ENCODE measurements at places on chromosomes 1 and 21.

- no peak for DNase-seq
Observed at GRCh38 chr21:45607021-45607908, 36.3 kb upstream of the PCBP3 start.

GRCh38 chr1:228004331-228004855 is 2.4 kb upstream of the WNT3A start:
- no peak for DNase-seq

GRCh38 chr1:245216366-245217115 is 61.8 kb downstream of the KIF26B start:
- no peak for DNase-seq

DNA sequence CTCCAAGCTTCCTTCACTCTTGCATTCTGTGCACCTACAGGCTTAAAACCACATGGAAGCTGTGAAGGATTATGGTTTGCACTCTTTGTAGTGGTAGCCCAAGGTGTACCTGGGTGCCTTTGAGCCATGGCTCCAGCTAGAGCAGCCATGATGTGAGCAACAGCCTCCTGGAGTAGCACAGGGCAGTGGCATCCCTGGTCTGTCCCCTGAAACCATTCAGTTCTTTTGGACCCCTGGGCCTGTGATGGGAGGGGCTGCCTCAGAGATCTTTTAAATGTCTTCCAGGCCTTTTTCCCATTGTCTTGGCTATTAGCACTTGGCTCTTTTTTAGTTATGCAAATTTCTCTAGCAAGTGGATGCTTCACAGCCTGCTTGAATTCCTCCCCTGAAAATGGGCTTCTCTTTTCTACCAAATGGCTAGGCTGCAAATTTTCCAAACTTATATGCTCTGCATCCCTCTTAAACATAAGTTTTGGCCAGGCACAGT is 47.4 kb downstream of the CLCA4 start:
- DNase-seq, result no peak

DNA sequence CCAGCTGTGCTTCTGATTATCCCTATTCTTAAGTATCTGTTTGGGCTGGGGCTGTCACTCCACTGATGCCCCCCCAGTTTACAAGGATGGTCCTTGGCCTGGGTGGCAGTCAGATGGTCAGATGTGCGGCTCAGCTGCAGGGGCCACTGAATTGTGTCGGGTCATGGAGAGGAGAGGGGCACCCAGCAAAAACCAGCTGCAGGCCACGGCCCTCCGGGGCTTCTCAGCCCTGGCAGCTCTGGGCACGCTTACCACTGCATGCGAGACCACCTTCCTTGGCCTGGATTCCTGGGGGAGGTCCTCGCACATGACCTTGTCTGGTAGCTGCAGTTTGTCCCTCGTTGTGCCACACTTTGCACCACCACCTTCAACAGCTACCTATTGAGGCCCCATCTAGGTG is 164.9 kb upstream of the TMEM51 start:
- DNase-seq, result no peak

GRCh38 chr1:197896301-197896700 is 6.1 kb upstream of the C1orf53 start:
- DNase-seq, result no peak

DNA sequence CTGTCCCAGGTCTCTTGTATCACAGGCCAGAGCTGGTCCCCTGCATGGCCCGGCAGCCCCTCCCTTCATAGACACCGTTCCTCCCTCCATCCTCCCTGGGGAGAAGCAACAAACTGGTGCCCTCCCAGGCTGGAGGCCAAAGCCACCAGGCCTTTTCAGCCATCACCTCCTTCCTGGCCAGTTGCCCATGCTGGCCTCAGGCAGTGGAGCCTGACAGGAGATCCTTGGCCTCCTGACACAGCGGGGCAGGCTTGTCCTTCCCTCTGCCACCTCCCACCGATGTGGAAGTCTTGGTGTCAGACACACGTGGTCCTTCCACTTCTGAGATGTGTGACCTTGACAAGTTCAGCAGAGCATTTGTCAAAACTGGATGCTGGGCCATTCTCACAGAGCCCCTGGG is 206.0 kb downstream of the HIVEP3 start:
- DNase-seq, result no peak

GRCh38 chr1:221066351-221067001 is 187.2 kb downstream of the HLX start:
- no peak for DNase-seq

GRCh38 chr1:85839459-85839858 is 131.2 kb upstream of the ZNHIT6 start:
- DNase-seq, result no peak

DNA sequence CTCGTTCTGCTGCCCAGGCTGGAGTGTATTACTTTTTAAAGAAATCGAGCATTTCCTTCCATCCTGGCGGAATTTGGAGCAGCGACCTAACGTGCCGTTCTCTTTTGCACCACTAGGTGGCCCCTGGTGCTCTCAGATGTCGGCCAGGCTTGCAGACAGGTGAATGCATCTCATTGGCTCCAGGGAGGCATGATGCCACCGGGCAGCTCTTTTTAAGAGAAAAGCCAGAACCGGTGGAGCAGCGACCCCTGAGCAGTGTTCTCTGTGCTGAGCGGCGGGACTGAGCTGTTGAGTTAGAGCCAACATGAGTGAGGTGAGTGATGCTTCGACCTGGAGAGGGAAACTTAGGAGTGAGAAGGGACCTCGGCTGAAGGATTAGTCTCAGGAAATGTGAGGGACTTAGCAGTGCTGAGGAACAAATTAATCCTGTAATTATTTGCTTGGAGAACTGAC is at the start of gene PCP4:
Gene PCP4, plus strand, starts transcription at position 241 of the 453 bp plus-strand sequence. Its CDS starts 64 bp downstream, at position 305.
- DNase-seq, result peak; percentile 61

DNA sequence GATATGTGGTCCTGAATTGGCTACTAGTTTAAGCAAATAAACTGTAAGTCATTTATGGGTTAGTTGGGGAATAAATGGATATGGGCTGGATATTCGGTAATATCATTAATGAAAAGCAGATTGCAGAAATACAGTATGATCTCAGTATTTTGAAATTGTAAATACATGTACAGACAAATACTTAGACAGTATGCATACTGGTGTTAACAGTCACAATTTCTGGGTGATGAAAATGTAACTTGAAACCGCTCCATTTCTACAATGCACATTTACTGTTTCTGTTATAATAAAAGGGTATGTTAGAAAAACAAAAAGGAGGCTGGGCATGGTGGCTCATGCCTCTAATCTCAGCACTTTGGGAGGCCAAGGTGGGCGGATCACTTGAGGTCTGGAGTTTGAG is 28.0 kb downstream of the BLZF1 start:
- DNase-seq, result no peak

- peak; percentile 47 for DNase-seq
Observed at GRCh38 chr21:34545079-34545884, 33.3 kb upstream of the KCNE1 start.

DNA sequence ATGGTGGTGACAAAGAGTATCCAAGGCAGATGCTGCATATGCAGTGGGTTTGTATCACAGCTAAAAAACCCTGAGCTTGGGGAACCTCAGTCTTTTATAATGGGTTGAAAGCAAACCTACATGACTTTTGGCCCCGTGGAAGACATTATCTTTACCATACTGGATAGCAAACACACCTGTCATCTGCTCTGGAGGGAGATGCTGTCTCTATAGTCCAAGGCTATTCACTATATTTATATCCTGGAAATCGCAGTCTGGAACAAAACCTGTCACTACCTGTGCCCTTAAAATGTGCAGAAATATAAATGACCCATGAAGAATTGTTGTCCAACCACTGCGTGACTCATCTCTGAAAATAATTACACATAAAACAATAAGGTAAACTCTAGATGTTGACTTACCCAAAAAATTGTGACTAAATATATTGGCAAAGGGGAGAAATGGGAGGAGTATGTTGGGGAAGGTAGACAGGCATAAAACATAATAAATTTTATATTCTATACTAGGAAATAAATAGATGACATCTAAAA is 121.0 kb upstream of the CXADR start:
- DNase-seq, result no peak

- no peak for DNase-seq
Observed at GRCh38 chr1:16727190-16728111, 12.9 kb upstream of the RNU1-4 start.

- DNase-seq, result peak; percentile 45
Observed at GRCh38 chr1:119367432-119368124, 1.0 kb upstream of the HAO2 start.

DNA sequence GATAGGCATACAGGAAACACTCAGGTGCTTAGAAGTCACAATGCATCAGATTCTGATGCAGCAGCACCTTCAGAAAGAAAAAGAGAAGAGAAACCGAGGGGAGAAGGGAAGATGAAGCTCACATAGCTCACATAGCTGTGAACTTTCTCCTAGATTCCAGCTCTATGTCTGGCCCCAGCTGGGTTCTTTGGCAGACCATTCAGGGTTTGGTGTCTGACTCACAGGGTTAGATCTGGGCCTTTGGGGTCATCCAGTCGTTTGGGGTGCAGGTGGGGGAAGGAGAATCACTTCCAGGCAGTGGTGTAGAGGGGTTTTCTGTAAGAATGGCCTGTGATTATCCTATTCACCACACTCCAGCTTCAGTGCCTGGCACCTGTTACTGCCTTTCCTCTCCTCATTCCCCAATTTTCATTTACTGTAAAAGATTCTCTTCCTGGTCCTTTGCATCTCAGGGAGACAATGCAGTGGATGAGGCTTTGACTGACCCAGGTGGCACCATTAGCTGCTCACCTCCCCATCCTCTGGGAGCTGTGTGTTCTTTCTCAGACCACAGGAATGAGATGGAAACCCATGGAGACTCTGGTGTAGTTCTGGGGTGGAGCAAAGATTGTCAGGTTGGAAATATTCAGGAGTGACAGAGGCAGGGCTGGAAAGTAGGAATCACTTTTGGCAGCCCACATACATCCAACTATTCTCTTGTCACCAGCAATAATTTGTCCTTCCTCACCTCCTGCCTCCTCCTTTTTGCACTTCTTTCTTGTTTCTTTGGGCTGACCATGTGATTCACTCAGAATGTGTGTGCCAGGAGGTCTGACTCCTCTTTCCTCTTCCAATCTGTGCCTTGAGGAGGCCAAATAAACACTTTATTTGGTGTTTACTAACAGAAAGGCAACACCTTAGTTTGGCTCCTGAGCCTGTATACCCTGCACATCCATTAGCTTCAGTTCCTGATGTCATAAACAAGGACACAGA is 103.3 kb downstream of the PAPPA2 start:
- DNase-seq, result no peak

GRCh38 chr21:25577424-25578055 is 29.7 kb downstream of the MRPL39 start:
- DNase-seq, result no peak

- DNase-seq, result no peak
Observed at GRCh38 chr1:161954050-161954449, 69.6 kb downstream of the OLFML2B start.

DNA sequence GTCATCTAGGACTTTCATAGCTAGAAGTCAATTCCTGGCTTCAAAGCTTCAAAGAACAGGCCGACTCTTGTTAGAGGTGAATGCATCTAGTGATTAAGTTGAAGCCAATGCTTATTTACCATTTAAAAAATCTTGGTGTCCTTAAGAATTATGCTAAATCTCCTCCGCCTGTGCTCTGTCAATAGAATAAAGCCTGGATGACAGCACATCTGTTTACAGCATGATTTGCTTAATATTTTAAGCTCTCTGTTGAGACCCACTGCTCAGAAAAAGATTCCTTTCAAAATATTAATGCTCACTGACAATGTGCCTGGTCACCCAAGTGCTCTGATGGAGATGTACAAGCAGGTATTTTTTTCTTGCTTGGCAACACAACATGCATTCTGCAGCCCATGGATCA is 649.1 kb upstream of the USP24 start:
- no peak for DNase-seq

DNA sequence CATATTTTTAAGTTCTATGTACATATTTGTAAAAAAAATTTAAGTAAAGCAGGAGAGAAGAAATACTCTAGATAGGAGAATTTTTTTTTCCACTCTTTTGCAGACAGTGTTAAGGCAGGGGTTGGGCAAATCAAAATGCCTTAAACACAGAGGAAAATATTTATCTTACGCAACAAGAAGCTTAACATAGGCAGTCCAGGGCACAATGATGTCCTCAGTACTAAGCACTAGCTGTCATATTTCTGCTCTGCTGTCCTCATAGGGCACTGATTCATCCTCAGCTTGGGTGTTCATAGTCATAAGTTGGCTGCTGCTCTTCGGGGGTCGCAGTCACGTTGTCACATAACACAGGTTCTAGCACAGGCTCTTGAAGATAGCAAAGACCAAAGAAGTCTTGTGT is 247.4 kb downstream of the PTBP2 start:
- no peak for DNase-seq

DNA sequence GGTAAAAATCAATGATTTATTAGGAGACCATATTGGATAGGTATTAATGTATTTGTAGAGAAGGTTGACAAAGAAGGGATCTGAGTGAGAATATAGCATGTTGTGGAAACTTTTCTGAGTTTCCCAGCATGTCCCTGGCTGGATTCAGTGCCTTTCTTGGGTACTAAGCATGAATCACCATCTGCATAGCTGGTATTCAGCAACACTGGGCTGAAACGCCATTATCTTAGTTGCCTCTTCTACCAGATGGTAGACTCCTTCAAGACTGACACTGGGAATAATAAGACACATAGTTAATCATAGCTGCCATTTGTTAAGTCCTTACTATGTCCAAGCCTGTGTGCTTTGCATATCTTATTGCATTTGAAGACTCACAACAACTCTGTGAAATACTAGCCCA is 45.5 kb downstream of the ATP5PF start:
- no peak for DNase-seq

- no peak for DNase-seq
Observed at GRCh38 chr1:83104558-83104957, 894.4 kb downstream of the TTLL7 start.

DNA sequence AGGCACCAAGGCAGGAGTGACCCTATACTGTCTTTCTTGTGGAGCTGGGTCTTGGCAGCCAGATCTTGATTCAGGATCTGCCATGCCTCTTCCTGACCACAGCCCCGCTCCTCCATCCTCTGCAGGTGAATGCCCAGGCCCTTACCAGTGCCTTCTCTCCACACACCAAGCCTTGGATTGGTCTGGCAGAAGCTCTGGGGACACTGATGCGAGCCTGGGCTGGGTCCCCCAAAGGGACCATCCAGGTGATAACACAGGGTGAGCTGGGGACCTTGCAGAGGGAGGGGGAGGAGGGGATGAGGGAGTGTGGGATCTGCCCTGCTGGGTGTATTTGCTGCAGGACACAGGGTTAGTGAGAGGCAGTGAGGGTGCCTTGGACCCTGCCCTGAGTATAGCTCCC is 28.4 kb downstream of the HMGCS2 start:
- DNase-seq, result no peak

DNA sequence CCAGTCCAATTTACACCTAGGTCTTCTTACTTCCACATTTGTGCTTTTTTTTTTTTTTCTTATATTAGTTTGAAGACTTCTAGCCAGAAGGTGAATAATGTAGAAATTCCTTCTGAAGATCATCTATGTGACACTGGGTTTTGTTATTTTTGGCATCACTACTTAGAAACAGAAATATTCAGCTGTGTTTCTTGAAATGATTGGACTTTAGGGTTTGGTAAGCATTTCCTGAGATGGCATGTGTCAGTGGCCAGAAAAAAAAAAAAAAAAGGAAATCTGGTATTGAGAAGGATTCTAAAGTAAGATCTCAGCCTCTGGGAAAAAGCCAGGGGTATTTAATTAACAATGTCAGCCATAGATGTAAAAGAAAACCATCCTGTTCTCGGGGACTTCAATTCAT is 43.4 kb upstream of the LRRC8C start:
- no peak for DNase-seq

Measured in right kidney (tissue), 9 donors.